ENCODE measurements at places on chromosomes 1 and 21.

- DNase-seq = no peak
These were observed 752.4 kb upstream of the PRMT6 start for GRCh38 chr1:106304106-106304505.

DNA sequence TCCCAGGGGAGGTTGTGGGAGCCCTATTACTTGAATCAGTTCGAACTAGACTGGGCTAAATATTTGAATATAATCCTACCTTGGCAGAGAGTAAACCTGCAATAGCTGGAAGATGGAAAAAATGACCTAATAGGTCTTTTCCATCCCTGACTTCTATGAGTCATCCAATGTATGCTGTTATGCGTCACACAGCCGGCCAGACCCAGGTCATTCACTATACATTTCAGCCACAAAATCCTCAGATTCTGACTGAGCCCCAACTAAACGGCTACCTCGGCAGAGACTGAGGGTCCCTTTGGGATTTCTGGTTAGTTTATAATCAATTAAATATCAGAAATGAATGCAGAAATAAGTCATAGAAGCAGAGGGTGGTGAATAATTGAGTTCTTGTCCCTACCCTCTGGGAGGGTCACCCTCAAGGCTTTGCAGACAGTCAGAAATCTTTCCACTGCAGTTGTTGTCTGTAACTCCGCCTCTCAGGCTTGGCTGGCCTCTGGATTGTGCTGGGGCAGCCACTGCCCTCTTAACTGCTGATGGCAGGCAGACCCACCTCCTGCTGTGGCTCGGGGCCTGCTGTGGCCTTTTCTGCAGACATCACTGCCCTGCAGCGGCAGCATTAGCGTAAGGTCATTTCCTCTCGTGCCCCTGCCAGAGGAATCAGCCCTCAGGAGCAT, 240.5 kb downstream of the TGFB2 start:
- DNase-seq = peak; percentile 94

GRCh38 chr1:91120421-91120820, 98.6 kb upstream of the ZNF644 start:
- no peak for DNase-seq

GRCh38 chr1:8443558-8444194, 125.8 kb downstream of the SLC45A1 start:
- no peak for DNase-seq

- DNase-seq = peak; percentile 34
These were observed 172.4 kb downstream of the NFIA start for GRCh38 chr1:61254634-61255357.

All from RWPE1 (cell line).